ENCODE measurements at places on chromosomes 16 and 17.

GRCh38 chr16:80463751-80464495, 76.9 kb upstream of the DYNLRB2 start:
- DNase-seq: no peak

DNA sequence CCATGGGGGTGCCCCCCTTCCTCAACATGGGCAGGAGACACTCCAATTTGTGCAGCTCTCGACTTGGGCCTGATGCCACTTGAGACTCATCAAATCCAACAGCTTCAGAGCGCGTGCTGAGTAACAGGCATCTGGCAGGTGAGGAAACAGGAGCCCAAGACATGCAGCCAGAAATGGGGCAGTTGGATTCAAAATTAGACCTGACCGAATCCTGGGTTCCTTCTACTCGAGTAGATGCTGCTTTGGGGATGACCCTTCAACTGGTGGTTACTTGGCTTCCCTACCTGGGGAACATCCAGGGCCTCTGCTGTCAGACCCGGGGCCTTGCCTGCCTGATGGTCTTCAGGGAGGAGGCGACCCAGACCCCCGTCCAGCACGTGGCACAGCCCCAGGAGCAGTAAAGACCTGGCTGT, 488 bp upstream of the NTN3 start:
- no peak for DNase-seq

- no peak for DNase-seq
Measured at GRCh38 chr16:48619979-48620378, 10.0 kb upstream of the N4BP1 start.

DNA sequence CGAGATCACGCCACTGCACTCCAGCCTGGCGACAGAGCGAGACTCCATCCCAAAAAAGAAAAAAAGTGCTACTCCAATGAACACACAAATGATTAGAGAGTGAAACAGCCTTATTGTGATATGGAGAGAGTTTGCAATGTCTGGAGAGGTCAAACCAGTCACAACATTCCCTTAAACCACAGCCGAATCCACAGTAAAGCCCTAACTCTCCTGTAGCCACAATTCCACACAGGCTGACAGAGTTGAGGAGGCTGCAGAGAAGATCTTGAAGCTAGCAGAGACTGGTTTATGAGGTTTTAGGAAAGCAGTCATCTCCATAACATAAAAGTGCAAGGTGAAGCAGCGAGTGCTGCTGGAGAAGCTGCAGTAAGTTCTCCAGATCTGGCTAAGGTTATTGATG, 6.7 kb downstream of the RNF213 start:
- no peak for DNase-seq

DNA sequence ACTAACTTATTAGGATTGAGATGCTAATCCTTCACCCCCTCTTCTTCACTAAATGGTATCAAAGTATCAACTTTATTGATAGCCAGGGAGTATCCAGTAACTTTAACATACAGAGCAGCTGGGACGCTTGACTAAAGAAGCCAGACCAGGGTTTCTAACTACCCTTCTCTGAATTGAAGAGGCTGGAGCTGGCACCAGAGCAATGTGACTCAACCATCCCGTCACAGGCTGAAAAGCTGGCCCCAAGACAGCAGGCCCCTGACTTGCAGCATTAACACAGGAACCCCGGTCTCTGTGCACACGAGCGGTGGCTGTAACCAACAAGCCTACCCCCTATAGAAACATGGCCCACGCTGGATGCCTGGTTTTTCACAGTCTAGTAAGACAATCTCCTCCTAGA, 59.8 kb downstream of the ANKFN1 start:
- DNase-seq: no peak

DNA sequence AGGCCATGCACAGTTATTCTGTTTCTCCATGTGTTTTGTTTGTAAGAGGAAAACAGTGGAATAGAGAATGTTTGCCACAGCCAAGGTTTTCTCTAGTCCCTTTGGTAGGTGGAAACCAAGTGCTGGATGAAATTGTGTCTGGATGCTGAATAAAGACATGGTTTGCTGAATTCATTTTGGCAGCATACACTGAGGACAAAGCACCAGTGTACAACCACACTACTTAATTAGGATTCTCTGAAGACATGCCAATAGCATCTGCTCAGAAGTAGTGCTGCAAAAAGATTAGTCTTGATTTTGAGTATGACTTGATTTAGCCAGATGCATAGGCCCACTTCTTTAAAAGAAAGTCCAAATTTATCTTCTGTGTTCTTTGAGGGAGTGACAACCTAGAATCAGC, 230.5 kb upstream of the CACNG5 start:
- no peak for DNase-seq

- no peak for DNase-seq
Measured at GRCh38 chr17:67477687-67478086, 100.6 kb downstream of the PITPNC1 start.

- no peak for DNase-seq
Measured at GRCh38 chr17:60863892-60864707, 186.4 kb downstream of the BCAS3 start.

DNA sequence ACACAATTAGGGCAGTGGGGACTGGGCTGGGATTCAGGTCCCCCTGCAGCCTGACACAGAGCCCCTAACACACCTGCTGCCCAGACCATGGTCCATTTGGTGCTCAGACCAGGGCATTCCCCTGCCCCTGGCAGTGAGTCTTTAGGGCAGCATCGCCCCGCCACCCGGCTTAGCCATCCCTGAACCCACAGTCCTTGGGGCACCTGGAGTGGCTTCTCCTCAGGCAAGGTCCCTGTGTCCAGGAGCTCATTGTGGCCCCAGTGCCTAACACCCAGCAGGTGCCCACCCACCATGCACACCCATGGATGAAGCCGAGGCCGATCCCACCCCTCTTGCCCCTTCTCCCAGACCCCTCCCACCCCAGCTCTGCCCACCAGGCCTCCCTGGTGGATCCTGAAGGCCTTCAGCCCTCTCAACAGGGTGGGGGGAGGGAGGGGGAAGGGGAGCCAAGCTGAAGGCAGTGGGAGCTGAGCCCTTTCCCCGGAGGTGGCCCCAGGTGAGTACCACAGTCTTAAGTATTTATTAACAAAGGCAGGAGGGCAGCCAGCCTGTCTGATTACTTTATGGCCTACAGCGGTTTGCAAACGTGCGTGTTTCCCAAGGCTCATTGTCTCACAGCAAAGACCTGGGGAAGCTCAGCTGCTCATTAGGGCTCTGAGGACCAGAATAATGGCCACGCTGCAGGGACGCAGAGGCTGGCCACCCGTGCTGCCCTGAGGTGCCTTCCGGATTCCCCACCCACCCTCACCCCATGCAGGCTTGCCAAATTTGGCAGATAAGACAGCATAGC, 38.5 kb downstream of the RBFOX3 start:
- DNase-seq: no peak

GRCh38 chr17:39153599-39154051, 2.2 kb upstream of the PLXDC1 start:
- DNase-seq: peak; percentile 73

- no peak for DNase-seq
Measured at GRCh38 chr17:64036198-64036922, 15.9 kb upstream of the ICAM2 start.

- DNase-seq: no peak
Measured at GRCh38 chr16:25827709-25828108, 135.9 kb downstream of the HS3ST4 start.

GRCh38 chr16:3356118-3356517, 429 bp downstream of the OR2C1 start:
- DNase-seq: no peak

GRCh38 chr17:11438673-11439072, 159.6 kb upstream of the DNAH9 start:
- DNase-seq: no peak

- no peak for DNase-seq
Measured at GRCh38 chr17:55717898-55718735, 4.5 kb downstream of the TMEM100 start.

DNA sequence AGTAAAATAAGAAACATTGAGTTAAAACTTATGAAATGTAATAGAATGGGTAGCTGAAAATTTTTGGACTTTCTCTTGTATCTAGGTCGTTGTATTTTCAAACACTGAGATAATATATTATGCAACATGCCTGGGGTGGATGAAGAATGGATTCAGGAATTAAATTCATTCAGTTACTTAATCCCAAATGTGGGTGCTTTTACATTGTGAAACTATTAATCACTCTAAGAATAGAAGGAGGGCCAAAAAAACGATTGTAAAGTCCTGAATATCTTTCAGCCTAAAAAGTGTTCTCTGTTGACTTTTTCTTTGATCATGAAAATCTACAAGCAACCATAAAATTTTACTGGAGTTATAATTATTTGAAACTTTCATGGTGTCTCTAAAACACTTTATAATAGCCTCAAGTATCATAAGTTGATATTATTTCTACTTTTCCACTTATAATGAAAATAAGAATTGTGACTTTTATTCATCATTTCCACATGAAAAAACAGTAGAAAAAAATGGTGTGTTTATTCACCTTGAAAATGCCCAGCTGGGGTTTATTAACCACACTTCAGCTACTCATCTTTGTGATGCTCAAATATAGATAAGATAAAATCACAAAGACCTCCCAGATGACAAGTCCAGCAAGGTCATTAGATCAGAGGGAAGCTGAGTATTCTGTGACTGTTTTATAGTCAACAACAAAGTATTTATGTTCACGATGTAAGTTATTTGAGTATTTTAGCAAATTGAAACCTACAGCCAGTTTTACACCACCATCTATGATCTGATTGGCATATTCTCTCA, 619.9 kb upstream of the SOX9 start:
- DNase-seq: no peak

- no peak for DNase-seq
Measured at GRCh38 chr16:1447965-1448364, 3.6 kb upstream of the CCDC154 start.

DNA sequence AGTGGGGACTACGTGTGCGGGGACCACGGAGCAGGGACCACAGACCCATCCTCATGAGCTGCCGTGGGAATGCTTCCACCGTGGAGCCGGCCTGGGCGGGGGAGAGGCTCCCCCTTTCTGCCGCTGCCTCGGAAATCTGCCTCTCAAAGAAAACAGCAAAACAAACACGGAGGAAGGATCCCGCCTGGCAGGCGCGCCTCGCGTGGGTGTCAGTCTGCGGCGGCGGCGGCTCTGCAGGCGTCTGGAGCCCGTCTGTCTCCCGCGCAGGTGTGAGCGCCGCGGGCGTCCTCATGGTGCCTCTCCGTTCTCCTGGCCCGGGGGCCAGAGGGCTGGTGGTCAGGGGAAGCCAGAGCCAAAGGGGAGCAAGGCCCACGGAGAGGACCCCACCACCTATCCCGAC, 27.5 kb downstream of the GSE1 start:
- DNase-seq: no peak

GRCh38 chr17:64196601-64197000, 66.5 kb downstream of the TEX2 start:
- DNase-seq: no peak

- DNase-seq: no peak
Measured at GRCh38 chr17:48470388-48471034, 40.5 kb upstream of the SKAP1 start.
